ENCODE measurements at places on chromosomes 7 and 10. TPM values are rescaled to one million over a fixed set of nuclear protein-coding genes. Genes with fewer than 3 reads are reported as not detected.

DNA sequence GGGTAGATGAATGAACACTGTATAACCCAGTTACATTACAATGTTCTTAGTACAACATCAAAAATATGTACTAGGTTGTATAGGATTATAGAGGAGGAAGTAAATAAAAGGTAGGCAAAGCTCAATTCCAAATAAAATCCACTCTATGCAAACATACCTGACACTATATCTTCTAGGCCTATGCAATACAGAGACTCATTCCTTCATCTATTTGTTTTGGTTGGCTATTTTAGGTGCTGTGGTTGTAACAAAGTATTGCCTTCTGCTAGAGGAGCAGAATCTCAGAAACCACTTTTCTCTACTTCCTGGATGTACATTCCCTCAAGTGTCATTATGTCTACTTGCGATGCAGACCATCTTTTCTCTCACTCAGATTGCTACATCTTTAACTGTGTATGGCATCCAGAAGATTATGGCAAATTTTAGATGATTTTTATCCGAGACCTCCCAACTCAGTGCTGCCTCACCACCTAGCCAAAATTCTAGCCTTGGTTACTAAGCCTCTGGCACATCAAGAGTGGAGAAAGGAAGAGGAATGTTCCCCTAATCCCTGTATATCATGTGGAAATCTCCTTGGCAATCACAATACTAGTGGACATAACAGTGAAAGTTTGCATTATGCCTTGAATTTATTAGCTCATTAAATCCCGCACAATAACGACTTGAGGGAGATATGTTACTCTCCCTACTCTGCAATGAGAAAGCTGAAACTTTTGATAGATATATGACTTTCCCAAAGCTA is 5.5 kb upstream of the TFPI2 start:
- no peak for DNase-seq
- no peak overlapping the region for H3K27ac ChIP-seq
- peaks cover 7% of the 10 kb centered on the region for H3K27me3 ChIP-seq
- no peaks in the 10 kb centered on the region for H3K36me3 ChIP-seq

The CCL26 gene
- 6.2 TPM for total RNA-seq

DNA sequence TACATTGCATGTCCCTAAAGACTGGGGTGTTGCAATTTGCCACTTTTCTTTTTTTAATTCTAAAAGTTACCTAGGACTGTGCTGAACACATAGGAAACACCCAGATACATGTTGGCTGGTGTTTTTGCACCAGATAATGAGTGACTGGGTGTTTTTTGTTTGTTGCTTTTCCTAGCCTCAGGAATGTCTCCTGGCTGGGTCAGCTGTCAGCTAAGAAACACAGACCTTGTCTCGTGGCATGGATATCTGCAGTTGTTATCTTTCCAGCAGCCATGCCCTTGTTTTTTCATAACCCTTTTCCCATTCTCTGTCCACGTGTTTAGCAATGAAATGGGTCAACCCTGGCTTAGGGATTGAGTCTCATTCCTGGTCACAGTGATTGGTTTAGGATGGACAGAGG is 433.9 kb upstream of the ZMIZ1 start:
- no peak overlapping the region for H3K4me3 ChIP-seq
- DNase-seq = no peak
- no peaks in the 10 kb centered on the region for H3K4me1 ChIP-seq
- no peaks in the 10 kb centered on the region for H3K27me3 ChIP-seq
- H3K36me3 ChIP-seq = no peaks in the 10 kb centered on the region
- H3K27ac ChIP-seq = no peak overlapping the region

The ITPRID1 gene
- total RNA-seq = 0.45 TPM

- no peak for DNase-seq
- no peaks in the 10 kb centered on the region for H3K4me1 ChIP-seq
- no peaks in the 10 kb centered on the region for H3K36me3 ChIP-seq
Observed at GRCh38 chr7:33698692-33699128, 206.6 kb upstream of the BMPER start.

DNA sequence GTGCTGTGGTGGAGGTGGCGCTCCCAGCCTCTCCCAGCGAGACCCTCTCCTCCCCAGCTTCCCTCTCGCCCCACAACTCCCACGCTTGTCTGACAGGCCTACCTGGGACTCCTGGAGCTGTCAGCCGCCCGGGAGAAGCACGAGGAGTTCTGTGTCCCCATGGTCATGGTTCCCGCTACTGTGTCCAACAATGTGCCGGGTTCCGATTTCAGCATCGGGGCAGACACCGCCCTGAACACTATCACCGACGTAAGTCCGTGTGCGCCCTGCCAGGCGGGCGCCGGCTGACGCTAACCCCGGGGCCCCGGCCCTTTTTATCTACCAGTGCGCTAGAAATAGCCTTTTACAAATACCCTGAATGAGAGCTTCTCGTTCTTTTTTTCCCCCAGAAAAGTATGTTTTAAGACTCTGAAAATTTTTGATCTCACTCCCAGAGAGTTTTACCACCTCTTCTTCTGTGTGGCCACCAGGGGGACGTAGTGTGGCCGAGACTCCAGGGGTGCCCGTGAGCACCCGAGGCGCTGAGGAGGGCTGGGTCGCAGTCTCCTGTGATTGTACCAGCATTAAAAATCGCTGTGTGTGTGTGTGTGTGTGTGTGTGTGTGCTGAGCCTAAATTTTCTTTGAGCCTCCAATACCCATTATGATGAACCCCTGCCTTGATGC is 52.6 kb downstream of the PFKP start:
- no peak overlapping the region for H3K27ac ChIP-seq
- peak; percentile 60 for DNase-seq
- H3K27me3 ChIP-seq = no peaks in the 10 kb centered on the region
- peaks cover 19% of the 10 kb centered on the region for H3K36me3 ChIP-seq

DNA sequence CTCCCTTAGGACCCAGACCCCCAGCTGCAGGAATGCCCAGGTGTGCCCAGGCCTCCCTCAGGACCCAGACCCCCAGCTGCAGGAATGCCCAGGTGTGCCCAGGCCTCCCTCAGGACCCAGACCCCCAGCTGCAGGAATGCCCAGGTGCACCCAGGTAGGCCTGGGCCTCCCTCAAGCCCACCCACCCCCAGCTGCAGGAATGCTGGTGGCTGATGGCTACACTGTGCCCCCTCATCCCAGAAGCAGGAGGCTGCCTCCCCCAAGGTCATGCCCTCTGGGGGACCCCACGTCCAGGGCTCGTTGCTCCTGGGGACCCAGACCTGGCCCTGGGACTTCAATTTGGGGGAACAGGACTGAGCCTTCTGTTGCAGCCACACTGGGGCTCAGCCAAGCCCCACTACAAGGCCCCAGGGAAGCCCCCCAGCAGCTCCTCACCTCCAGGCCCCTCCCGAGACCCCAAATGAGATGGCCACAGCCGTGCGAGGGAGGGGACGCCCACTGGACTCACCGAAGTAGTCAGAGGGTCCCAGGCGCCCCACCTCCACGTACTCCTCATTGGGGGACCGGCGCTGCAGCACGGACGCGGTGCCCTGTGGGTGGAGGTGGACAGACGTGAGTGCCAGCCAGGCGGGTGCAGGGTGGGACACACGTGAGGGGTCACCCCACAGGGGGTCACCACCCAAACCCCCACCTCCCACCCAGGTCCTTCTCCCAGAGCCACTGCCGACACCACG is 31.4 kb upstream of the PDGFA start:
- H3K27ac ChIP-seq = no peak overlapping the region
- no peak overlapping the region for H3K4me3 ChIP-seq
- no peaks in the 10 kb centered on the region for H3K27me3 ChIP-seq
- no peak for DNase-seq
- H3K4me1 ChIP-seq = no peaks in the 10 kb centered on the region
- H3K36me3 ChIP-seq = no peaks in the 10 kb centered on the region

The TRIM4 gene
- 9.1 TPM for total RNA-seq

DNA sequence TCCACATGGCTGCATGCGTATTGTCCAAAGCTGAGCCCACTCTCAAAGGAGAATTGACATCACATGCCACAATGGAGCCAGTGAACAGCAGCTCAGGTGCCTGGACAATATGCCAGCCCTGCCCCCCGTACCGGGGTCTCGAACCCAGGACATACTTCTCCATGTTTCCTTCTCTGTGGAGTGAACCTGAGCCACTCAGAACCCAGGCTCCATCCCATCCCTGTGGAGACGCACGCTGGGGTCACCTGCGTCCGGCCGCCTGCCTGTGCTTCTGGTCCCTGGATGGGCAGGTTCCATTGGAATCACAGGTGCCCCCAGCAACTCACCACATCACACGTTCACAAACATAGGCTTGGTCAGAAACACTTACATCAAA is 229.8 kb downstream of the DNAJB6 start:
- no peak overlapping the region for H3K27ac ChIP-seq
- H3K4me1 ChIP-seq = no peaks in the 10 kb centered on the region
- H3K36me3 ChIP-seq = no peaks in the 10 kb centered on the region

- H3K36me3 ChIP-seq = no peaks in the 10 kb centered on the region
- no peaks in the 10 kb centered on the region for H3K27me3 ChIP-seq
- DNase-seq = no peak
- H3K4me1 ChIP-seq = no peaks in the 10 kb centered on the region
Observed at GRCh38 chr10:44425466-44425865, 40.6 kb upstream of the CXCL12 start.

DNA sequence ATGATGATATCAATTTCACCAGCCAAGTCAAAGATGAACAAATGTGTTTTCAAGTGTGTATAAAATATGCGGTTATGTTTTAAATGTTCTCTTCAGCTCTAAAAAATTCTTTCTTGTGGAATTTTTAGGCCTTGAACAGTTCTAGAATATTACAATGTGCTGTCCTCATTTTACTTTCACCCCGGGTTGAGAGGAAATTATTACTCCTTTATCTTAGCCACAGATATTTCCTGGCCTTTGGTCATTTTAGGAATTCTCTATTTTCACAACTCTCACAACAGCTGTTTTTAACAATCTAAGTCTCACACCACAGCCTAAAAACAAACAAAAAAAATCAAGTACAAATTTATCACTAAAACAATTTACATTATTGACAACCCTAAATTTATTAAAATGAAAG is 112.2 kb upstream of the HGF start:
- H3K27ac ChIP-seq = no peak overlapping the region
- no peak for DNase-seq
- H3K4me3 ChIP-seq = no peak overlapping the region
- no peaks in the 10 kb centered on the region for H3K4me1 ChIP-seq

GRCh38 chr7:28106321-28106829 is 74.2 kb downstream of the JAZF1 start:
- DNase-seq = no peak
- no peak overlapping the region for H3K4me3 ChIP-seq
- no peaks in the 10 kb centered on the region for H3K27me3 ChIP-seq
- peaks cover 24% of the 10 kb centered on the region for H3K4me1 ChIP-seq
- 0 out of 2 replicates have a peak overlapping the region, but pooled peaks have one; percentile 17 for H3K27ac ChIP-seq
- H3K36me3 ChIP-seq = no peaks in the 10 kb centered on the region
